CD4-positive, alpha-beta T cell treated with Interleukin-6 at 100 ng/mL for 8 hours (primary cell): ENCODE measurements at places on chromosomes 7 and 10.

DNA sequence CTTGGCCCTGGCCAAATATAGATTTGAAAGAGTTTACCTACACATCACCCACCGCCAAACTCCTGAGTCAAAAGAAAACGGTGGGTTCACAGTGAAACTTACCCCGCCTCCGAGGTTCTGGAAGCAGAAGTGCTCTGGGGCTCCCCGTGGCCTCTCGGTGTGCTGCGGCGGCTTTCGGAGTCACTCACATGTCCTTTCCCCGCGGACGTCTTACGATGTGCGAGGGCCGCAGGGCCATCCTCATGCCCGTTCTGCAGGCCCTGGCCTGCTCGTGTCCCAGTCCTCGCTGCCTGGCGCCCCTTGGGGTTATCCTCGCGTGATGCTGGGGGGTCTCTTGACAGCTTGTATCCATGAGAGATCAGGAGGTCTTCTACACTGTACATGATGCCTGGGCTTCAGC lies 12.0 kb downstream of the JCAD start:
- DNase-seq, result no peak

DNA sequence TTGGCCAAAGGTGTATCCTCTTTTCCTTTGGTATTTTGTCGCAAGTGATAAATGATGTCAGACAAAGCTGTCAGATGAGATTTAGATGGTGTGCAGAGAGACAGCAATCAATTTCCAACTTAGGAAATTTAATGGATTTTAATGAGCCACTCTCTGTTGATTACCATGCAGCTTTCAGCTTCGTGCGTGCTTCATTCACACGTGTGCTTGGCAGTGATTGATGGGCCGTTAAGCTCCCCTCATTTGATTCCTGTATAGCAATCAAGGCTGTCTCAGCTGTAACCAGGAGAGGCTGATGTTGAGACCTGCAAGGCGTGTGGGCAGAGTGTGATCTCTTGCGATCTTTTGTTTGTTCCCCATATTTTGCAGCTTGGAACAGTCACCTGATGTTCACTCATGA lies 439.6 kb downstream of the CALN1 start:
- no peak for DNase-seq

- DNase-seq, result no peak
These were observed 84.5 kb downstream of the LHFPL3 start for GRCh38 chr7:104412911-104413310.

- no peak for DNase-seq
These were observed 231.2 kb downstream of the SNX13 start for GRCh38 chr7:17709127-17709526.

DNA sequence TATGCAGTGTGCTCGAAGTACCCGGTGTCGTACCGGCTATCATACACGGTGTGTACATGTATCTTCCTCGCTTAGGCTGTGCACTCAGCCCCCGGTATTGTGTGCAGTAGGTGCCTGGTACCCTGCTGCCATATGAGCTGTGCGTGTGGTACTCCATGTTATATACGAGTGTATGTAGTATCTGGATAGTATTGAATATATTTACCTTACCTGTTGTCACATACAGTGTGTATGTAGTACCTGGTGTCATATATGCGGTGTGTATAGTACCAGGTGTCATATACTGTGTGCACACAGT lies 1.2 kb downstream of the ZMYND11 start:
- no peak for DNase-seq

- peak; percentile 11 for DNase-seq
These were observed 40.2 kb downstream of the PDSS1 start for GRCh38 chr10:26737730-26738129.

GRCh38 chr7:14407246-14408015 lies 418.0 kb upstream of the ETV1 start:
- DNase-seq, result no peak

DNA sequence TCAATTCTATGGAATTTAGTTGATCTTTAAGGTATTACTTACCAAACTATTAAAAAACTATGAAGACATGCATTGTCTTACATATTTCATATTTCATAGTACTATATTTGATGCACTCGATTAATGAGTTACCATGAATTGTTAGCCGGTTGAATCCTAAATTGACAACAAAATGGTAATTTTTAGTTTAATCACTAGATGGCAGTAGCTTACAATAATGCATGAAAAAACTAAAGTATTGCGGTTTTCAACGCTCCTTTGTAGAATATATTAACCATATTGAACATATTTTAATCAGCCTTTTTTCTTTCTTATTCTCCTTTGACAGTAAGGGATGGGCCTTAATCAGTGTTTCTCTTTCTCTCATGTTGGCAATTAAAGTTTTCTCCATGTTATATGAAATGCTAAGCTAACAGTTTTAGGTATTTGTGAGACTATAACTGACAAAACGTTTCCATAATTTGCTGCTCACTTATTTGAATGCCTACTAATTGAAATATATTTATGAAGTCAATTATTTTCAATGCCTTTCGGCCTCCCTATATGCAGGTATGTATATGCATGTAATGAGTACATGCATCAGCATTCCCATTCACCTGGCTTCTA lies 48.5 kb upstream of the ARL4A start:
- peak; percentile 32 for DNase-seq

- DNase-seq, result no peak
These were observed 18.1 kb upstream of the GPR141 start for GRCh38 chr7:37665352-37666022.

GRCh38 chr10:43900571-43900970 lies 251.9 kb upstream of the ZNF32 start:
- DNase-seq, result no peak

DNA sequence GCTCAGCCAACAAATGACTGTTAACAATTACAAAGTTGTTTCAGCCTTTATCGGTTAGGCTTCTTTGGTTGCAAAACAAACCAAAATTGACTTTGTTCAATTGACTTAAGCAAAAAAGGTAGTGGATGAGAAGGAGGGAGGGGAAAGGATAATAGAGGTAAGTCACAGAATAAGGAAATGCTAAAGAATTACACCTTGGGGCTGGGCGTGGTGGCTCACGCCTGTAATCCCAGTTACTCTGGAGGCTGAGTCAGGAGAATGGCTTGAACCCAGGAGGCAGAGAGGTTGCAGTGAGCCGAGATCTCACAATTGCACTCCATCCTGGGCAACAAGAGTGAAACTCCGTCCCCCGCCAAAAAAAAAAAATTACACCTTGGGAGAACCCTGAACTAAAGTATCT lies 41.4 kb downstream of the AHCYL2 start:
- DNase-seq, result no peak

DNA sequence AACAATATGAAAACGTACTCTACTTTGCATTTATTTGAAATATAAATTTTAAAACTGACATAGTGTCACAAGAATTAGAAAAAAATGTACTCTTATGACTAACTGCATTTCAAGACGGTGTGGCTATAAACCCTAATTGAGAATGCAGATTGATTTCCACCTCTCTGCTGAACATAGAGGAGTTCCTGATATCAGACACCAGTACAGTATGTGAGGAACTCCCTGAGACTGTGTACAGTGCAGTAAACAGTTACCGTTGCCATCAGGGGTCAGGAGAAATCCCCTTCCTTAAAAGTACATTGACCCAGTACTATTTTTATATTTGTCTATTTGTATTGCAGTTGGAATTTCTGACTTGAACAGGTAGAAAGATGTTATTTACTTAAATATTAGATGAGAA lies 61.8 kb upstream of the DKK1 start:
- no peak for DNase-seq
